ENCODE measurements at places on chromosomes 7 and 10. TPM values are rescaled to one million over a fixed set of nuclear protein-coding genes. Genes with fewer than 3 reads are reported as not detected.

DNA sequence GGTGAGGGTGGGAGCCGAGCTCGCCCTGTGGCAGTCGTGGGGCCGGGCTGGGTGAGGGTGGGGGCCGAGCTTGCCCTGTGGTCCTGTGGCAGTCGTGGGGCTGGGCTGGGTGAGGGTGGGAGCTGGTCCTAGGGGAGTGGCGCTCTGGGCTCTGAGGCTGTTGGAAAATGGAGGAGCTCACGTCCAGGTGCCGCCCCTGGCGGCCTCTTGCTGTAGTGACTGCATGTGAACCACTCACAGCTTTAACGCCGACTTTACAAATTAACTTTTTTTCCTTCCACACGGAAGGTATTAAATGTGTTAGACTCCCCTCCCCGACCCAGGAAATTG, 312.6 kb downstream of the WDR37 start:
- peak; percentile 23 for DNase-seq

STK31 gene
- total RNA-seq: 2.3 TPM

DNA sequence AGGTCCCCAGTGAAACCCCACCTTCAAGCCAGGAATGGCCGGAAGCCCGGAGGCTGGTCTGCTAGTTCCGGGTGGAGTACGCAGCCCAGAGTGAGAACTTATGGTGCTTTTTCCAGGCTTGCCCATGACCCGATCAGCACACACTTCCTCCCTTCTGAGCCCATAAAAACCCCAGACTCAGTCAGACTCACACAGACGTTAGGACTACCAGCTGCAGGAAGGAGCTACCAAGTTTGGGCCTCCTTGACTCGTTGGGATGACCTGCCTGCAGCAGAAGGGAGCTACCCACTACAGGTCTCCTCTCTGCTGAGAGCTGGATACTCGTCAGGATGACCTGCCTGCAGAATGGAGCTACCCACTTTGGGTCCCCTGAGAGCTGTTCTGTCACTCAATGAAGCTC, 39.1 kb downstream of the SCRN1 start:
- DNase-seq: no peak

DNA sequence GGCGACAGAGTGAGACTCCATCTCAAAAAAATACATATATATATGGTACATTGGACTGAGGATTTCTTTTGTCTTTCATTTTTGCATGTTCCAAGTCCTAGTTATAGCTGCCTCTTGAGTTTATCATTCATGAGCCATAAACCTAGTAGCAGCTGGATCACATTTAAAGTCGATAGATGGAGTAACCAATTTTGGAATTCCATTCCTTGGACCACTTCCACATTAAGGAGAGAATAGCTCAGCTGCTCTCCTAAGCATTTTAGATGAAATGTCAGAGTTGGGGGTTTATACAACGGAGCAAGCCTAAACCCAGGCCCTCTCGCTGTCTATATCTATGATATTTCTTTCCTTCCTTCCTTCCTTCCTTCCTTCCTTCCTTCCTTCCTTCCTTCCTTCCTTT, 141.2 kb downstream of the LYZL1 start:
- DNase-seq: no peak

MSANTD7 gene
- total RNA-seq: 9.0 TPM

CREB5 gene
- total RNA-seq: 2.5 TPM

GRCh38 chr7:140659856-140660255, 12.9 kb upstream of the ADCK2 start:
- DNase-seq: no peak

- no peak for DNase-seq
These were observed 145.7 kb downstream of the PAXIP1 start for GRCh38 chr7:154857240-154857639.

GRCh38 chr7:149719912-149720335, 53.5 kb downstream of the ZNF467 start:
- DNase-seq: no peak

DNA sequence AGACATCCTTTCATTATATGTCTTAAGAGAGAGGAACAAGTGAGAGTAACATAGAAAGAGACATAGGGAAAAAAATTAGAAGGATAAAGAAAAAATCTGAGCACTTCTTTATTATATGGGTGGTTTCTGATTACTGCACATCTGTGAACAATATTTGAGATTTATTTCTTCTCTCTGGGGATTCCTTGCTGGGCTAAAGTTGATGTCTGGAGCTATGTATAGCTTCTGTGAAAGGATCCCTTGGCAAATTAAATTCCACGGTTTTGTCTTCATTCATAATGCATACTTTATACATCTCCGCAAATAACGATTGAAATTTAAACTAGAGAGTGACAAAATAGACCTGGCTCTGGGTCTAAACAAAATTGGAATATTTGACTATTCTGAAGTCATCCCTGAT, 232.2 kb upstream of the CTBP2 start:
- no peak for DNase-seq

GRCh38 chr7:27779873-27780272, 39.9 kb downstream of the TAX1BP1 start:
- no peak for DNase-seq

- DNase-seq: no peak
These were observed 51.2 kb upstream of the ABI1 start for GRCh38 chr10:26911811-26912461.

GRCh38 chr7:75892634-75893272, 13.9 kb downstream of the RHBDD2 start:
- peak; percentile 95 for DNase-seq

PNPLA8 gene
- 42.9 TPM for total RNA-seq

DNA sequence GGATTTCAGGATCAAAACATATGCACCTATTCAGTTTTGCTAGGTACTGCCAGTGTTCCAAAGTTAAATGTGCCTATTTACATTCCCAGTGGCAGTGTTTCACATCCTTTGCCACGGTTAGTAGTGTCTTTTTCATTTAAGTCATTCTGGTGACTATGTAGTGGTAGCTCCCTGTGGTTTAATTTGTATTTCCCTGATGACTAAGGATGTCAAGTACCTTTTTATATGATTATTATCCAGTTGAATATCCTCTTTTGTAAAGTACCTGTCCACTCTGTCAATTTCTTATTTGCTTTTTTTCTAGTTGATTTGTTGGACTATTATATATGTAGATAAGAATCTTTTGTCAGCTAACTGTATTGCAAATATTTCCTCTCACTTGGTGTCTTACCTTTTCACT, 45.1 kb downstream of the TMEM60 start:
- DNase-seq: no peak

OR6B1 gene
- not detected for total RNA-seq

DNA sequence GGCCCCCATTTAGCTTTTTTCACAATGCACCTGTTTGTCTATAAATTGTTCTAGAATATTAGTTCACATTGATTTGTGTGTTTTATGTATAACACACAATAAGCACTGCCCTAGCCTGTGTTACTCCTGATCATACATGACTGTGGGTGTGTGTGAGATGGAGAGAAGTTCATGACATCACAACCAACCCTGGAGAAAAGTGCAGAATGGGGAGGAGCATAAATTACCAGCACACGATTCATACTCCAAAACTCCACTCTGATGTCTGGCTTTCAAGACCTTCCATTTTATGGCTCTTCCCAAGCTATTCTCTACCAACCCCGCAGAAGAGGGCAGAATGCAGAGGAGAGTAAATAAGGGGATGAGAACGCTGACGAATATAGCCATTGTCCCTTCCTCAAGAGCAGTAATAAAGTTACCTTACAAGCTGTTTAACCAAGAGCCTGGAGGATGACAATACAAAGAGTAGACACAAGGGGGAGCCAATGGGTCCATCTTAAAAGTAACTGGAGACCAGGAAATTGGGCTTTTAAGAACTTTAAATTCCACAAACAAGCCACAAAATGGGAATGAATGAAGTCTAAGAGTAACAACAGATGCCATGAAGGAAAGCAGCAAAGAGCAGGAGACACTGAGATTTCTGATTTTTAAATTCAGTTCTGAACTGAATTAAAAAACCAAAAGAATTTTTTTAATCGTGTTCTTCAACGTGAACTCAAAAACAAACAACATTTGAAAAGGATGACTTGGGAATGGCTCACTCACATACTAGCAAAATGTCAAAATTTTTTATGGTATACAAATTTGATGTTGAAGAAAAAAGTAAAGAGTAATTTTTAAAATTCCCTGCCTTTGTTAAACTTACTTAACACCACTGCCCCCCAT, 159.6 kb downstream of the PARD3 start:
- DNase-seq: peak; percentile 41

FRMPD2 gene
- total RNA-seq: 0.81 TPM

- DNase-seq: no peak
These were observed 79.1 kb downstream of the NAMPT start for GRCh38 chr7:106205621-106206222.

CCL24 gene
- total RNA-seq: not detected

WNT8B gene
- total RNA-seq: not detected

CCL26 gene
- not detected for total RNA-seq

DNA sequence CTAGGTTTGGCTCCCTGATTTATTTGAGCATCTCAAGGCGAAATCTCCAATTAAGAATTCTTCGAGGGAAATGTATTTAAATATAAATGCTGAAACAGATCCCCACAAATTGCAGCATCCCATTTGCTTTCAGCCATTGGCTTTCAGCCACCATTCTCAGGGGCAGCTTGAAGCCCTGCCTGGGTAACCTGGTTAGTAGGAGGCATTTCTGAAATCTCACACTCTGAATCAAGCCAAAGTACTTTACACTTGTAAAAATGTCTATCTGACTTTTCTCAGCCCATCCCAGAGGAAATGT, 49.1 kb downstream of the GCC1 start:
- DNase-seq: no peak

DNA sequence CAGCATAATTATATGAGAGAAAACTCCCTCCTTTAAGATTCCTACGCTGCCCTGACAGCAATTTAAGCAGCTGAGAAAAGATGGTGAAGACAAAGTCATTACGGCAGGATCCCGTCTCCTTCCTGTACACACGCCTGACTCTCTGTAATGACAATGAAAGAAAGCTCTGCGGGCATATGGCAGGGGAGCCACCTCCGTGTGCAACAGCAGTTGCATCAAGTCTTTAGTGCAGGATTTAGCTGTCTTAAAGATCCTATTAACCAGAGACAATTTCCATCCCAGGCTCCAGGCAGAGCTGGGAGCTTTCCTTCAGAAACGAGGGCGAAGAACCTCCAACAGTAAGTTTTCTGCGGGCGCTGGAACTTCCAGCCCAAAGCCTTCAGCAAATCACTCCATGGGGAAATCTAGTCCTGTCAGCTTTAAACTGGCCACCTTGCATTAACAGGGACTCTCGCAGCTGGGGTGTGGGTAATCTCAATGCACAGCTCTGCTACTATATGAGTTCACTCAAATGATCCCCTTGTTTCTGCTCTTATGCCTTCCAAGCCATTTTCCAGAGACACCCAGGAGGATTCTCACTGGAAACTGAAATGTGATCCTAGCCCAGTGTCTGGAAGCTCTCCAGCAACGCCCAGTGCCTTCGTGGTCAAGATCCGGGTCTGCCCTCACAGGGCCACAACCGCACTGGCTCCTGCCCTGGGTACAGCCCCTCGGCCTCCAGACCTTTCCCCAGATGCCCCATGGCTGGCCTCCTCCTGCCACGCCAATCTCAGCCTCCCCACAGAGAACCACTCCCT, 74.9 kb downstream of the CTBP2 start:
- peak; percentile 78 for DNase-seq

GFRA1 gene
- 4.6 TPM for total RNA-seq

- peak; percentile 63 for DNase-seq
These were observed 45.2 kb upstream of the BHLHA15 start for GRCh38 chr7:98165827-98166667.

DNA sequence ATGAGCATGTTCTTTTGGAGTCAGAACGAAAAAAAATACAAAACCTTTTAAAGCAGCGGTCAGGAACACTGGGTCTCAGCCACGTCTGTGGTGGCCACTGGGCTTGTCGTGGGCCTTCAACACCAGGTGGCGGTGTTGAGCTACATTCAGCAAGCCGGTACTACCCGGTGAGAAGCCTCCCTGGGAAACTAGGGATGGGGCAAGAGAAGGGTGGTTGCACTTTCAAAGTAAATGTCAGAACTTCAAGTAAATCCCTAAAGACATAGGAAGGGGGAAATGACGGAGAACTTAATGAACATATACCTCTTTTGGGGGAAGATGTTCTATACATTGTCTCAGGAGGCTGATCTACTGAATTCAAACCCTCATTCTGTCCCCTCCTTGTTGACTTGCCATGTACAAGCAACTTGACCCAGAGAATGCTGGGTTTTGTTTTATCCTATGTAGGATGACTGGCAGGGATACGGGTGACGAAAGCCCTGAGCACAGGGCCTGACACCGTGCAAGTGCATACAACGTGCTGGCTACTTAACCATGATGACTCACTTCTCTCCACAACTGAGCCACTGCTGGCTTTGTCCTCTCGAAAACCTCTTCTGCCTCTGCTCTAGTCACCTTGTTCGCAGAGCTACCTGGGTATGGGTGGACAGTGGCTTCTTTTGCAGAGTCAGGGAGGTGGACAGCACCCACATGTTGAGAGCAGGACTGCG, 49.0 kb upstream of the BAMBI start:
- DNase-seq: peak; percentile 90

DNA sequence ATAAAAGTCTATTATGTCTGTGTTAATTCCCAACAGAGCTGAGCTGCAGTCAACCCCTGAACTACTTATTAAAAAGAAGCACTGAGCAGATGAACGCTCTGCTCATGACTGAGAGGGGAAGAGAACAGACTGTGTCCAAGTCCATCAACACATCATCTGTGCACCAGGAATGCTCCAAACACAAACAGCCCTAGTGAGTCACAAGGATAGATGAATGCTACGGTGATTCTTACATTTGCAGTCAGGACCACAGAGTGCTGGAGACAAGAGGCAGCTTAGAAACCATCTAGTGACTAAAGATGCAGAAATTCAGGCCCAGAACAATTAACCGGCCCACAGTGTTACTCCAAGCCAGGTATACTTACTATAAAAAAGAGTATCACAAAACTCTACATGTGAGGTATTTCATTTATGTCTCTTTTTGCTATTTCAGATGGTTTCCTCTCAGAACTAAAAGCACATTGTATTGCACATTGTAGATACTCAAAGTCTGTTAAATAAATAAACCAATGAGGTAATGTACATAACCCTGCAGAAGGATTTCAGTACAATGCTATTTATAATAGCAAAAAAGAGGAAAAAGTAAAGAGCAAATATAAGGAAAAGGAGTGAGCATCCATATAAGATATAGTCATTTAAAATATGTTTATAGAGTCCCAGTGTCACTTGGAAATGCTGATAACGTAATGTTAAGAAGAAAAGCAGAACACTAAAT, 159.2 kb downstream of the KCNMA1 start:
- no peak for DNase-seq

GRCh38 chr7:16839646-16840045, 34.8 kb upstream of the AGR2 start:
- no peak for DNase-seq

MMRN2 gene
- total RNA-seq: 45.1 TPM

DNA sequence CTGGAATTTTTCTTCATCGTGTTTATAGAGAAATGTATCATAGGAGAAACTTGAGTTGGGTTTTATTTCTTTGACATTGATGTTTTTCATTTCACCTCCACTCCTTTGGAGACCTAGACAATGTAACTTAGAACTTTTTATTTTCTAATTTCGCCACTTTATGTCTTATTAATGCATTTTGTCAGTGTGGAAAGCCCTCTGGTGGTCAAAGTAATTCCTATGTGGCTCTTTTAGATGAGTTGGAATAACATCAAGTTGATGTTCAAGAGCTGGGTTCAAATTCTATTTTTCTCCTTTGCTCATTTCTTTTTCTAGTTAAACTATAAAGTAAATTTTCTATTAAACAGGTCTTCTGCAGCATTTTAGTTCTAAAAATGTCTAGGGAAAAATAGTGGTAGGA, 478.6 kb downstream of the LRMDA start:
- DNase-seq: no peak

ATP6V0A4 gene
- not detected for total RNA-seq

MEOX2 gene
- total RNA-seq: 12.2 TPM

CTAGE8 gene
- 11.9 TPM for total RNA-seq
